ENCODE measurements at places on chromosomes 3 and 15. TPM values are rescaled to one million over a fixed set of nuclear protein-coding genes. Genes with fewer than 3 reads are reported as not detected.

ITIH1 gene
- polyA plus RNA-seq = 0.40 TPM

SNTN gene
- not detected for polyA plus RNA-seq

PARP15 gene
- 1.3 TPM for polyA plus RNA-seq

PRKCI gene
- polyA plus RNA-seq = 4.8 TPM

ZIC4 gene
- polyA plus RNA-seq = not detected

DUSP7 gene
- polyA plus RNA-seq = 7.7 TPM

PLA2G4D gene
- 1.2 TPM for polyA plus RNA-seq

CAMK1 gene
- 51.5 TPM for polyA plus RNA-seq

GRIP2 gene
- 0.49 TPM for polyA plus RNA-seq

TGM5 gene
- not detected for polyA plus RNA-seq

JAGN1 gene
- 58.2 TPM for polyA plus RNA-seq

GABRR3 gene
- polyA plus RNA-seq = not detected

KBTBD12 gene
- 0.55 TPM for polyA plus RNA-seq

RHCG gene
- polyA plus RNA-seq = 4.1 TPM

NUTM1 gene
- polyA plus RNA-seq = not detected

AADACL2 gene
- polyA plus RNA-seq = not detected

Data from adrenal gland (tissue), 19 donors.